CD4-positive, alpha-beta T cell treated with Interferon alpha-2 for 1 hour (primary cell): ENCODE measurements at places on chromosomes 6 and 20.

DNA sequence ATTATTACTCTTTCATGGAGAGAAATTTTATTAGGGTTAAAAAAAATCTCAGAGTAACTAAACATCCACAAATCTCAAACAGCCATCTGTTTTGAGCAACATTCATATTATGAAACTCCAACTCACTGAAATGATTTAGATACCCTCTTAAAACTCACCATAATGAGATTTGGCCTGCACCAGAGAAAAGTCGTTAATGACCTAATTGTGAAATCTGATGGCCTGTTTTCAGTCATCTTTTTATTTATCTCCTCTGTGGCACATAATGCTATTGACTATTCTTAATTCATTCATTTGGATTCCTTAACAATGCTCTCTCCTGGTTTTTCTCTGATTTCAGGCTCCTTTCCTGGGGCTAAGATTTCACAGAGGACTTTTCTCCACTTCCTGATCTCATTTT is 192.7 kb downstream of the RNF144B start:
- DNase-seq, result no peak

GRCh38 chr6:93420163-93420795 is 920 bp upstream of the EPHA7 start:
- DNase-seq, result no peak

DNA sequence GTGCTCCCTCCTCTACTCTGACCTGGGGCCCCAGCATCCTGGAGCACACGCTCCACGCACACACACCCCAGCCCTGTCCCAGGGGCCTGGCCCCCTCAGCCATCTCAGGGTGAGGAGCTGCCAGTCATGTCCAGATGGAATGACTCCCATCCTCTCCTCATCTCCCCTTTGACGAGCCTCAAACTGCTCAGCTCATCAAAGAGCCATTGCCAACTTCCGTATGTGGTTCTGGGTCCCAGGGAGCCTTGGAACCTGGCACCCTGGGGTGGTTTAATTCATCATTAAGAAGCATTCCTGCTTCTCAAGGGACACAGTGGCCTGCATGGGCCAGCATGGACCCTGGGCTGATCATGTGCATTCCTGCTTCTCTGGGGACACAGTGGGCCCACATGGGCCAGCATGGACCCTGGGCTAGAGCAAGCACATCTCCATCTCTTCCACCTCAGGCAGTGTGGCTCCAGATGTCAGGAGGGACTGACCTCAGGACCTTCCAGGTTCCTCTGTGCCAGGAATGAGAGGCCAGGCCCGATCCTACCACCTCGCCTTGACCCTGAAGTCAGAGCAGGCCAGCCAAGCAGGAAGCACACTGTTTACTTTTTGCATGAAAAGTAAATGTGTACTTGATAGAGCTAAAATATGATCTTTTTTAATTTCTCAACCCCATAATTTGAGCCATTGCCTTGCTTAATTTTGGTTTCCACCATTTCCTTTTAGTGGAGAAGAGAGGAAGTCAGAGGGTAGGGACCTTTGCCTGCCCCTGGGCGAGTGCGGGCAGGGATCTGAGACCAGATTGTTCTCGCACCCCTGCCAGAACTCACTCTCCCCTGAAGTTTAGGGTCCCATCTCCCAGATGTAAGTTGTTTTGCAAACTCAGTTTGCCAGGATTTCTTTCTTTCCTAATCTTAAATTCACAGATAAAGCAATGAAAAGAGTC is 26.1 kb downstream of the SPATA2 start:
- no peak for DNase-seq

DNA sequence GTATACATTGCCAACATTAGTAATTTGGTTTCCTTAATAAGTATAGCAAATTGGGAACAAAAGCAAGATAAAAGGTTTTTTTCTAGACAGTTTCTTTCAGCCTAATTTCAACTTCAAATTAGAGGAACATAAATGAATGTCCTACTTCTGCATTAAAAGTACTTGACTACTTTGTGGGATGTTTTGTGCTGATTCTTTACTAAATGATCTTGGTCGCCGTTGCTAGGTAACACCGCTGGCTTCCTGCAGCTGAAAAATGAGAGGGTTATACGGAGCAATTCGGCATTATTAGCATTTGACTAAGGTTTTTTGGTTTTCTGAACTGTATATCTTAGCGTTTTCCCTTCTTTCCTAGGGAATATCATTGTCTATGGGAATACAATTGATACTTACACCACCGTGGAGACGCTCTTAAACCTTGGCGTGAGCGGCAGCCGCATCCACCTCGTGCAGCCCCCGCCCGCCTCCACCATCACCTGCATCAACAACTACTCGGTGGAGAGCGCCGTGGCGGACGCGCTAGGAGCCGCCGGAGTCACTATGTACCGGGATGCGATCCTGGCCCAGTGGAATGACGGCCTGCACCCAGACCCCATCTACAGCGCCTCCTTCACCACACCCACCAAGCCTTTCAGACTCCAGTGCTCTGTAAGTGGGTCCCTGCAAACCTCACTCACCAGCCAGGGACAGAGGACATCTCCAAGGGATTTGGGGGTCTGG is 90.9 kb upstream of the INSM1 start:
- DNase-seq, result no peak

- no peak for DNase-seq
Observed at GRCh38 chr6:74431873-74432580, 736.0 kb downstream of the CD109 start.

- peak; percentile 43 for DNase-seq
Observed at GRCh38 chr20:54078296-54078984, 8.0 kb upstream of the BCAS1 start.

DNA sequence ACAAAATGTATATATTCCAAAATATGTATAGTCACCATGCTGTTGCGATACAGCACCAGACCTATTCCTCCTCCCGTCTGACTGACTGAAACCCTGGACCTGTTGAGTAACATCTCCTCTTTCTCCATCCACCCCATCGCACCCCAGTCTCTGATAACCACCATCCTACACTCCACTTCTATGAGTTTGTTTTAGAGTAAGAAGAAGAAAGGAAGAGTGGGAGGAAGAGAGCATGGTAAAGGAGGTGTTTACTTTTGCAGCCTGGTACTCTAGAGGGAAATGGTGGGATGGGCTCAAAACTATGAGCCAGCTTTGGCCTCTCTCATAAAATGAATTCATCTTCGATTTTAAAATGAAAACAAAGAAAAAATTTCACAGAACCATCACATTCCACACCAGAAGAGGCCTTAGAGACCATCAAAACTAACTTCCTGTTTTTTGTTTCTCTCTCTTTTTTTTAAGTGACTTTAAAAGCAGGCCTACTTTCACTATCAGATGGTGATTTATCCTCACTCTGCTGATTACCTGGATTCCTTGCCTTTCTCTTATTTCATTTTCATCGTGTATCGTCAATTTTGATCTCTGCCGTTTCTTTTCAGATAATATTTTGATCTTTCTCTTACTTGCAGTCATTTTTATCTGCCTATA is 16.8 kb upstream of the FUCA2 start:
- DNase-seq, result no peak

DNA sequence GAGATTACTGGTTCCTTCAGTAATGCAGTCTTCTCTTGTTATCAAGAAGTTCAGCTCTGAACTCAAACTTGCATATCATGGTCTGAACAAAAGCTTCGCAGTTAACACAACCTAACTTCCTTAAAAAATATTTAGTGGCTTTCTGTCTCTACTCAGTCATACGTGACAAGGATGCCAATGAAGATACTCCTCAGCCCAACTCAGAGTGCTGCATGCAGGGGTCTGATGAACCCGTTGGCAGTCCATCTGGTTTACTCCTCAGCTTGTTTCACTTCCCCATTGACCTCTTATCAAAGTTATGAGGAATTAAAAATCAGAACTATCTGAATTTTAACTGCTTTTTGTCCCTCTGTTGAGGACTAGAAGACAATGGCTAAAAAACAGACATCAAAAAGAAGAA is 56.6 kb upstream of the RIN2 start:
- DNase-seq, result no peak

DNA sequence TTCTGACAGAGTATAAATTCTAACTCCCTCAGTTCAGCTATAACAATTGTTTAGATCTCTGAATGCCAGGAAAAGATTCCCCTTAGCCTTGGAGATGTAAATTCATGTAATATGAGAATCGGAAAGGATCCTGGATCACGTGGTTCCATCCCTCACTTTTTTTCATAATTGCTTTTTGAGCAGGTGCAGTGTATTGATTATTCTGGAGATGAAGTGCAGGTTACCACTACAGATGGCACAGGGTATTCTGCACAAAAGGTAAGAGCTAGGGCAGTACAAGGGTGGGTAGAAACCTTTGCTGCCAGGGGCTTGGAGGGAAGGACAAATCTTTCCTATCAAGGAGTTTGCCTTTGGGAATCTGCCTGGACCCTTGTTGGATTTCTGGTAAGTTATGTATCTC is 52.7 kb downstream of the KDM1B start:
- no peak for DNase-seq

- no peak for DNase-seq
Observed at GRCh38 chr6:89745716-89746115, 73.9 kb downstream of the MDN1 start.

DNA sequence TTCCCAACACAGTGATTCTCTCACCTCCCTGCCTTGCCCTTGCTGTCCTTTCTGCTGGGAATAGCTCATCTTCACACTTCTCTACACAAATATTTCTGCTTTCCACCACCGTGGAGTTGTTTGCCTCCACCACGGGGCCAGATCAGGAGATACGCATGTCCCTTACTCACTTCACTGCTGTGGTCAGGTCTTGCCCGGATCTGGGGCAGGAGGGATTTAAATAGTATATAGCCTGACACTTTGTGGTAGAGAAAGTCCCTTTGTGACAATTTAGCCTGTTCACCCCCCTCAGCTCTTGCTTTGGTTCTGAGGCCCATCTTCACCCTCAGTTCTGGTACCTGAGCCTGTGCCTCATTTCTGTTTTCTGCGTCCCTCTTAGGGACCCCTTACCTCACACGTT is 92.6 kb upstream of the PREP start:
- no peak for DNase-seq

DNA sequence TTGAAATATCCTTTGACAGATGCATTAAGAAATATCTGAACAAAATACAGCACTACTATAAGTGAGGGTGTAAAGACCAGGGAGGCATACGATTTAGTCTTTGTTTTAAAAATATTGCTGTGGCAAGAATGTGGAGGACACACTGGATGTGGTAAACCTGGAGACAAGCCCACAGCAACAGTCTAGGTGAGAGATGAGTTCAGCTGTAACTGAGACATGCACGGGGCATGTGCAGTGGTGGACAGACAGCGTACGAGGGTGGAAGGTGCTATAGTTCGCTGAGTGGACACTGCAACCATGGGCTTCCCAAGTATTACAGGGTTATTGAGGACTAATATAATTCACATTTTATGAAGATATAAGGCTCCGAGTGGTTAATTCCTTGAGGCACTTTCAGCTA is 1.8 kb downstream of the NANP start:
- DNase-seq, result no peak

DNA sequence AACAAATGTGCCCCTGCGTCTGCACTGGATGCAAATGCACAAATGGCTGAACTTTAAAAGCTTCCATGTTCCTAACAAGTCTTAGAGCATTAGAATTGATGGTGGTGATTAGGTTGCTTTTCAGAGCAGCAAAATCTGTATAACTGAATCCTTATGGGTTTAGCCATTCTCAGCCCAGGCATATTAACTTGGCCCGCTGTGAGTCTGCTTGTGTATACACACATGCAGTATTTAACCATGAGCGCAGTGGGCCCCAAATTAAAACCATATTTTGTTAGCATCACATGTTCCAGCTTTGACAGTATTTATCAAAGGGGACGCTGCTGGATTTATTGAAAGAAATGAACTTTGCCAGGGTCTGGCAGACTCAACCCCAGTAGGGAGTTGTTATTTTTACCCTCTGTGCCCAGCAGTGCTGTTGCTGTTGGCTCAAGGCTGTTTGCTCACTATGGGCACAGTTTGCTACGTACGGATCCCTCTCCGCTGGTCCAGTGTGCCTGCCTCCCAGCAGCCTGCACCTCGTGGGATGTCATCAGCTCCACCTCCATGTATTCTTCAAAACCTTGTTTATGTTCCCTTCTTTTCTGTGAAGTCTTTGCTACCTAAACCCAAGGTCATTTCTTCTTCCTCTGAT is 144.7 kb downstream of the QRSL1 start:
- DNase-seq, result no peak

GRCh38 chr6:53066874-53067706 is 1.9 kb downstream of the FBXO9 start:
- no peak for DNase-seq

GRCh38 chr6:13013681-13014503 is 297.3 kb downstream of the PHACTR1 start:
- DNase-seq, result no peak

DNA sequence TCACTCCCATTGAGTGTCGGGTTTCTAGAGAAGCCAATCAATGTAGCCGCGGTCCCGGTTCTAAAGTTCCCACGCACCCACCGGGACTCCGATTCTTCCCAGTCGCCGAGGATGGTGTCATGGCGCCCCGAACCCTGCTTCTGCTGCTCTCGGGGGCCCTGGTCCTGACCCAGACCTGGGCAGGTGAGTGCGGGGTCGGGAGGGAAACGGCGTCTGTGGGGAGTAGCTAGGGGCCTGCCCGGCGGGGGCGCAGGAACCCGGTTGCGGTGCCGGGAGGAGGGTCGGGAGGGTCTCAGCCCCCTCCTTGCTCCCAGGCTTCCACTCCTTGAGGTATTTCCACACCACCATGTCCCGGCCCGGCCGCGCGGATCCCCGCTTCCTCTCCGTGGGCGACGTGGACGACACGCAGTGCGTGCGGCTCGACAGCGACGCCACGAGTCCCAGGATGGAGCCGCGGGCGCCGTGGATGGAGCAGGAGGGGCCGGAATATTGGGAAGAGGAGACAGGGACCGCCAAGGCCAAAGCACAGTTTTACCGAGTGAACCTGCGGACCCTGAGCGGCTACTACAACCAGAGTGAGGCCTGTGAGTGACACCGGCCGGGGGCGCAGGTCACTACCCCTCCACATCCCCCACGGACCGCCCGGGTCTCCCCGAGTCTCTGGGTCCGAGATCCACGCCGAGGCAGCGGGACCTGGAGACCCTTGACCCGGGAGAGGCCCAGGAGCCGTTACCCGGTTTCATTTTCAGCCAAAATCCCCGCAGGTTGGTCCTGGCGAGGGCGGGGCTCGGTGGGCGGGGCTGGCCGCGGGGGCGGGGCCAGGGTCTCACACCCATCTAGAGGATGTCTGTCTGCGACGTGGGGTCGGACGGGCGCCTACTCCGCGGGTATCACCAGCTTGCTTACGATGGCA is 35.2 kb upstream of the HLA-G start:
- peak; percentile 89 for DNase-seq

- no peak for DNase-seq
Observed at GRCh38 chr6:2866171-2866846, 24.6 kb upstream of the SERPINB1 start.

DNA sequence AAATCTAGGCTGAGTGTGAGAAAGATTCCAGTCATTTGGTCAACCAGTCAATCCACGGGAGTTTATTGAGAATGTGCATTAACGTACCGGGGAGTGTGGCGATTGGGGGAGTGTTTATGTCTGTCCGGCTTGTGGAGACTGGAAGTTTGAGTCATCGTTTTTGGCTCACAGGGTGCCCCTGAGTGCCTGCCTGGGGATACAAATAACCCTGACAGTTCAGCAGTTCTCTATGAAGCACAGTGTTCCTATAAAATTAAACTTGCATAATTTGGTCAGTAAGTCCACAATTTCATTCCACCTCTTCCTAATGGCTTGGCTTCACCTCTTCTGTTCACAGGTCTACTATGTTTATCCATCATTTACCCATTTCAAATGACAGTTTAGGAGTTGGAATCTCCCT is 72.6 kb upstream of the PLEKHG1 start:
- no peak for DNase-seq
